ENCODE measurements at places on chromosomes 2 and 18. TPM values are rescaled to one million over a fixed set of nuclear protein-coding genes. Genes with fewer than 3 reads are reported as not detected.

Gene ERICH2
- total RNA-seq = not detected

Gene COLEC12
- 2.6 TPM for total RNA-seq

Gene SLC16A14
- total RNA-seq = 2.1 TPM

Gene MAP3K19
- not detected for total RNA-seq

Gene ALS2
- total RNA-seq = 27.5 TPM

Gene SLC9A4
- total RNA-seq = not detected

Gene MAP4K4
- 78.3 TPM for total RNA-seq

Gene IL36RN
- not detected for total RNA-seq

Gene TMEM37
- not detected for total RNA-seq

Gene FHOD3
- 17.8 TPM for total RNA-seq

Gene AGAP1
- 9.3 TPM for total RNA-seq

Gene DAPL1
- not detected for total RNA-seq

Gene PKDCC
- total RNA-seq = 12.9 TPM
